Right cardiac atrium (tissue), 5 donors: ENCODE measurements at places on chromosomes 7 and 10. TPM values are rescaled to one million over a fixed set of nuclear protein-coding genes. Genes with fewer than 3 reads are reported as not detected.

DNA sequence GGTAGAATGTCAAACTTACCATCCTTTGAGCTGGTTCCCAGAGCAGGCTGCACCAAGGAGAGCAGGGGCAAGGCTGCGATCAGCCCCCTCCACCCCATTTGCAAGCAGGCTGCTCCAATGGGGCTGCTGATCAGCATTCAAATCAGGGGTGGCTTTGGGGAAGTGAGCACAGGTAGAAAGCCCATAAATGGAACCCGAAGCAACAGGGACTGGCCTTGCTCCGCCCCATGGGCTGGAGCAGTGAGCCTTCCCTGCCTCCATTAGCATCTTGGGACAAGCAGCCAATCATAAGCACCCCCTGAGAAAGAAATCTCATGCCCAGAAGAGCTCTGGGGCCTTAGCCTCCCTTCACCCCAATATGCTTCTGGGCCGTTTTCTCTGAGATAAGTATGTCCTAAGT is 4.0 kb upstream of the PKD1L1 start:
- no peak for DNase-seq

GRCh38 chr10:110192552-110192951 is 14.9 kb upstream of the MXI1 start:
- DNase-seq: peak; percentile 46

GRCh38 chr7:105707967-105708762 is 126.9 kb upstream of the EFCAB10 start:
- no peak for DNase-seq

DNA sequence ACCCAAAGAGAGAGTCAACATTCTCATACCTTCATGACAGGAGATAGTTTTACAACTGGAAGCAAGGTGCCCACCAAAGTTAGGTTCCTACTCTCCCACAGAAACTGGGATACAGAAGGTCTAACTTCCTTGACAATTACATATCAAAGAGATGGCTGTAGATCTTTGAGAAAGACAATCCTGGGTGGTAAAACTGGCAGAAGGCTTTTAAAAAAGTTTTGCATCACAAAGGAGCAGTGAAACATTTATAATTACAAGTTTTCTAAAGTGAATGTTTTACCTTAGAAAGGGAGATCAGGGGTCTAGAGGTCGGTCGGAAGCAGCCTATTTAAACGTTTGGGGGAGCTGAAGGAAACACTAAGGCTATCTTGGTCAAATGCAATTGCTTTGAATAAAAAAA is 166.6 kb upstream of the STEAP1 start:
- DNase-seq: no peak

- peak; percentile 27 for DNase-seq
Observed at GRCh38 chr7:3028071-3028757, 15.5 kb downstream of the CARD11 start.

Gene CRCP
- total RNA-seq: 28.9 TPM

Gene ELMO1
- total RNA-seq: 18.9 TPM

- no peak for DNase-seq
Observed at GRCh38 chr10:85557077-85557476, 809.5 kb downstream of the GRID1 start.

DNA sequence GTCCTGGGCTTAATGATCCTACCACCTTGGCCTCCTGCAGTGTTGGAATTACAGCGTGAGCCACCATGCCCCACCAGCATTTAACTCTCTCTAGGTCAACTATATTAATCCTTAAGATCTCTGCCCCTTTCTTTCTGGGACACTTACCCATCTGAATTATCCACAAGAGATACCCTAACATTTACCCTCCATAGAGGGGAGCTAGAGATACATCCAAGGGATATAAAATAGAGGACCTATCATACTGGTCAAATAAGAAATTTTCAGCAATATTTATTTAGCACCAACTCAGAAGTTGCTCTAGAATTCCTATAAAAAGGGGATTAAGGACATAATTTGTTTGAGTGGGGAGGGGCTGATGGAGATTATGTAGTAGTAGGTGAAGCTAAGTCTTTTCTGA is 96.5 kb downstream of the OTUD1 start:
- DNase-seq: no peak

Gene ITGA8
- 6.2 TPM for total RNA-seq

Gene VSTM2A
- total RNA-seq: not detected

DNA sequence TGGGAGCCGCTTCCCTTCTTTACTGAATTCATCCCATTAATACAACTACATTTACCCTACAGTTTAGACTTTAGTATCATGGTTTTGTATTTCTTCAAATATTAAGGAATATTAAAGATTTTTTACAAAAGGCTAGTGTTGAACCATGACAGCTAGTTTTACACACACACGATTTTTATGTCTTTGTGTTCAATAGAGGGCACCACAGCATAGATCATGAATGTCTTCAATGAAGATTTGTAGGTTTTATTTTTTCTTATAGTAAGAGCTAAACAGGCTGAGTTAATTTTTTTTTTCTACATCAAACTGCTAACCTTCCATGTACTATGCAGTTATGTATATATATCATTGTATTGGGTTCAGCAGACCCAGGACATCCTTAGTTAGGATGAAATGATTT is 76.9 kb downstream of the SNX10 start:
- DNase-seq: no peak

Gene ZNF746
- total RNA-seq: 9.8 TPM

Gene RBM48
- total RNA-seq: 9.1 TPM

- no peak for DNase-seq
Observed at GRCh38 chr10:9547936-9548904, 1469.5 kb upstream of the CELF2 start.

- DNase-seq: no peak
Observed at GRCh38 chr10:20363684-20364083, 533.4 kb downstream of the NEBL start.

Gene ALKBH4
- total RNA-seq: 7.6 TPM
